Foreskin keratinocyte (primary cell): ENCODE measurements at places on chromosomes 1 and 21.

- no peak for DNase-seq
Measured at GRCh38 chr1:84366786-84367185, 31.5 kb upstream of the DNASE2B start.

DNA sequence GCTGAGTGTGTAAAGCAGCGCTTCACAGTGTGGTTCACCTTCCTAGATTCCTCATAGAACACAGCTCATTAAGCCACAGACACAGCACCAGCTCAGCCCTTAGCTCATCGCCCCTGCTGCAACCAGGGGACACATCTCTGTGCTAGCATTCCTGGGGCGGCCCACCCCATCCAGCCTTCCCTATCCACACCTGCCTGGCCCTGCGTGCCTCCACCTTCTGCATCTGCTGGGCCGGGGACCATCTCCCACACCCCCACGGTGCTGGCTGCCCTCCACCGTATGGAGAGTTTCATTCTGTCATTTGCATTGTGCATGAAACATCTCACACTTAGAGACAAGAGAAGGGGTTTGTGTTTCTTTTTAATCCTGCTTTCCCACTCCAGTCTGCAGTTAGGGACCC is 35.8 kb upstream of the PRSS38 start:
- no peak for DNase-seq

DNA sequence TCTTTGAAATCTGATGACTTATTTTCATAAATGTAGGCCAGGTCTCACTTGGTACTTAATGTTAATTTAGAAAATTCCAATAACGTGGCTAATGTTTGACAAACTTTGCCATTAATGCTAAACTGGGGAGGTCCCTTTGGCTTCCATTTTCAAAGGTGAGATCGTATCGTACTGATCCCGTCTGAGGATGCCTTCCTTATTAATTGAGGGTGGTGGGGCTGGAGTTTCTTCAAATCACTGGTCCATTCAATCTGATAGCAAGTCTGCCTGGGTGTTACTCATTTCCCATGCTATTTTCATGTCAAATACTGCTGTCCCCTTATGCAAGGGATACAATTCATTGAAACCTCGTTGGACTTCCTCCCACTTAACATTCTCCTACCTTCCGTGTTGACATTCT is 327.1 kb downstream of the DISC1 start:
- no peak for DNase-seq

DNA sequence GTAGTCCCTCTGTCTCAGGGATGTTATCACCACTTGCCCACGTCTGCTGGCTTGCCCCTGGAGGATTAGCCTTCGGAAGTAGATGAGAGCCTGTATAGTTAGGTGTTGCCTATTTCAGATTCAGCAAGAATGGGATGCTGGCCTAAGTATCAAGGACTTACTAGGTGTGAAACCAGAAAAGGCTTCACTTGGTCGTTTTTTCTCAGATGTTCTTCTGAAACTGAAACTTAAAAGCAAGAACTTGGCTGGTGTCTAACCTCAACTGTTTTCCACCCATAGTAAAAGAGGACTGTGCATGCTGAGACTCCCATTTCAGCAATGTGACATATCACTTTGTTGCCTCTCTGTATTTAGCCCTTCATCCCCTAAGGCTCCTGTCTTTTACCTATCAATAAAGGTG is 67.0 kb upstream of the LRRC53 start:
- DNase-seq: no peak

- DNase-seq: peak; percentile 40
Measured at GRCh38 chr1:169527451-169528214, 41.9 kb upstream of the SLC19A2 start.
